ENCODE measurements at places on chromosomes 3 and 15.

DNA sequence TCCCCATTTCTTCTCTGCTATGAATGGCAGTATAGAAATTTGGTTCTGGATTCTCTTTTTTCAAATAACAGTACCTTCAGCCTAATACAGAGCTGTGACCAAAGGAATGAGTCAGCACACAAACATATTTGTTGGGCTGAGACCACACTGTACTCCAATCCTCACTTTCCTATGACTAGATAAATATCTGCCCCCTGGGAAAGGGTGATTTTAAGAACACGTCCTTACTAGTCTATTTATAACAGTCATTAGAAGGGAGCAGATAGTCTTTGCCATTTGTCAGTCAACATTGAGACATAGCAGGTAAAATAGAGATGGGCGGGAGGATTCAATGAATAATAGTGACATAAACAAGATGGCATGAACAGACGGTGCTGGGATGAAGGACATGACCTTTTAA is 461.3 kb downstream of the MCTP2 start:
- no peak for DNase-seq

DNA sequence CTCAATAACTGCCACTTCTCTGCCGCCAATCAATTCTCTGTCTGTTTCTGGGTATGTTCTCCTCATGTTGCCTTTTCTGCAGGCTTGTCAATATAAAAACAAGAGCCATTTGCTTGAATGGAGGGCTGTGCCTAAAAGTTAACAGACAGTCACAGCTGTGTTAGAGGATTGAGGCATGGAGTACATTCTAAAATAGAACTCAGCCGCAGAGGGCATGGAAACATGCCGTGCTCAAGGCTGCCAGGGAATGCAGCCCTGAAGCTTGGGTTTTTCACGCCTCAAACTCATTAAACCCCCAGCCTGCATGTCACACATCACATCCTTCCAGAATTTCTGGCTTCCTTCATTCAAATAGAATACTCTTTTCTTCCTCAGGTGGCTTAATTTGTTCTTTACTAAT is 166.6 kb downstream of the TPRG1 start:
- no peak for DNase-seq

DNA sequence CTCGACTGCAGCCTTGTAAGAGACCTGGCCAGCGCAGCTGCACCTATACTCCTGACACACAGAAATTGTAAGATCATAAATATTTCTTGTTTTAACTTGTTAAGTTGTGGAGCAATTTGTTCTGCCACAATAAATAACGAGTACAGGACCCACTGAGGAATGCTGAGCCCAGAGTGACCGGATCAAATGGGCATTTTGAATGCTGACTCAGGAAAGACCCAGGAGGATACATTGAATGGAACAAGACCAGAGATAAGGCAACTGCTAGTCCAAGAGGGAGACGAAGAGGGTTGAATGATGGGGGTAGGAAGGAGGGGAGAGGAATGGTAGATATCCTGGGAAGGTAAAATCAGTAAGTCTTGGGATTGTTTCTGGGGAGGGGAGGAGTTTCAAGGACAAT is 8.9 kb upstream of the C3orf70 start:
- DNase-seq: no peak

DNA sequence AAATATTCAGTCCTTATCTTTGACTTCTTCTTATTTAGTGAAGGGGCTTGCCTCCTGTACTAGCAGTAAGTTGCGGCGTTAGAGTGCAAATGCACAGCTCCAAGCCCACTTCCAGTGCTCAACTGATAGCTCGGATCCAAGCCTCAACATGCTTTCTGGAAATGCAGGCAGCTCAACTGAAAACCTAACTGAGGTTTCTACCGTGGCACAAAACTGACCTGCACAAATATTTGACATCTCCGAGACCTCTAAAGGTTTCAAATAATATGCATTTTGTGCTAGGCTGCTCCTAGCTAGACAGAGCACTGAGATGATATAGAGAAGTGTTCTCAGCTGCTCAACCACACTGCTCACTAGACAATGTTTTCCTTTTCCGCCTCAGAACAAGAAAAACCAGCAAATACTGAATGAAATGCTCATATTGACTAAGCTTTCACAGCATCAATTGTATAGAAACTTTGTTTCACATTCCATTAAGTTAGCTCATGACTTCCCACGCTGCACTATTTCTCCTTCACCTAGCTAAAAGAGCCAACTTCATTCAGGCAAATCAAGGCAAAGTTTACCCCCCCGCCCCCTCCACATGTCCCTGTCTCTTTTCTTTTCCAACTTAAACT is 822 bp downstream of the ZNF385D start:
- DNase-seq: peak; percentile 44

DNA sequence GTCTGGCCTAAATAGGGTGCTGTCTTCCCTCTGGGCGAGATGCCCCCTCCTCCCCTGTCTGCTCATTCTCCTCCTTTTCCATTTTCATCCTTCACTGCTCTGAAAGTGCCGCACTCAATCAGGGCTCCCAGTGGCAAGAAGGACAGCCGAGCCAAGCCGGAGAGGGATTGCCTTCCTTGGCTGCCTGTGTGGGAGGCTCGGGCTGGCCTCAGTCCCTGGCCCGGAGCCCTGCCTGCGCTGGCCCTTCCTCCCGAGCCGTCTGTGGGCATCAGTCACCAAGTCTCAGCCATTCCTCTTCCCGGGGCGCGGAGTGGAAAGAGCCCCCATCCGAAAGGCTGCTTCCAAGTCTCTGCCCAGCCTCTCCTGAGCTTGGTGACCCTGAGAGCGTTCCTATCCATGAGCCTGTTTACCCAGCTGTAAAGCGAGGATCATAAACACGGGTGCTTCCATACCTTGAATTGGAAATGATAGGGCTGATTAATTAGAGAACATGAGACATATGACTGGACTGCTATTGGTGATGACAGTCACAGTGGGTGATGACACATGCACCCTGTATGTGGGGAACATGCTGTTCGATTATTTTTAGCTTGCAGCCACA is 59.1 kb upstream of the TLE3 start:
- DNase-seq: peak; percentile 9

DNA sequence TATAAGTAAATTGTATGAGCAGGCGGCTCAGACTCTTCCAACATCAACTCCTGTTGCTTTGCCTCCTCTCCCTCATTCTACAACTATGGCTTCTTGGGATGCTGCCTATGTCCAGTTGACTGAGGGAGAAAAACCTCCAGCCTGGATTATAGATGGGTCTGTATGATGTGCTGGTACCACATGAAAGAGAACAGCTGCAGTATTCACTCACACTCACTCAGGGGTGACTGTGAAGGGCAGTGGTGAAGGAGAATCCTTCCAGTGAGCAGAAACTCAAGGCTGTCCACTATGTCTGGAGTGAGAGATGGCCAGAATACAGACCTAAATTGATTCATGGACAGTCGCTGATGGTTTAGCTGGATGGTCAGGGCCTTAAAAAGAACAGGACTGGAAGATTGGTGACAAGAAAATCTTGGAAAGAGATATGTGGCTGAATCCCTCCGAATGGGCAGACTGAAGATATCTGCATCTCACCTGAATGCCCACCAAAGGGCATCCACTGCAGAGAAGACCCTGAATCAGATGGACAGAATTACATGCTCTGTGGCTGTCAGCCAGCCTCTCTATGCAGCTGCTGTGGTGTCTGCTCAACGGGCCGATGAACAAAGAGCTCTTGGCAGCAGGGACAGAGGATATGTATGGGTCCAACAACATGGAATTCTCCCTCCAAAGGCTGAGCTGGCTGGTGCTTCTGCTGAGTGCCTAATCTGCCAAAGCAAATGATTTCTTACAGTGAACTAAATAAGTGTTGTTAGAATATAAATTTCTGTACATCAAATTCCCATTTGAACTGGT is 1.9 kb upstream of the BCL2L10 start:
- DNase-seq: no peak

GRCh38 chr3:74049444-74049843 is 424.7 kb upstream of the PDZRN3 start:
- DNase-seq: no peak

DNA sequence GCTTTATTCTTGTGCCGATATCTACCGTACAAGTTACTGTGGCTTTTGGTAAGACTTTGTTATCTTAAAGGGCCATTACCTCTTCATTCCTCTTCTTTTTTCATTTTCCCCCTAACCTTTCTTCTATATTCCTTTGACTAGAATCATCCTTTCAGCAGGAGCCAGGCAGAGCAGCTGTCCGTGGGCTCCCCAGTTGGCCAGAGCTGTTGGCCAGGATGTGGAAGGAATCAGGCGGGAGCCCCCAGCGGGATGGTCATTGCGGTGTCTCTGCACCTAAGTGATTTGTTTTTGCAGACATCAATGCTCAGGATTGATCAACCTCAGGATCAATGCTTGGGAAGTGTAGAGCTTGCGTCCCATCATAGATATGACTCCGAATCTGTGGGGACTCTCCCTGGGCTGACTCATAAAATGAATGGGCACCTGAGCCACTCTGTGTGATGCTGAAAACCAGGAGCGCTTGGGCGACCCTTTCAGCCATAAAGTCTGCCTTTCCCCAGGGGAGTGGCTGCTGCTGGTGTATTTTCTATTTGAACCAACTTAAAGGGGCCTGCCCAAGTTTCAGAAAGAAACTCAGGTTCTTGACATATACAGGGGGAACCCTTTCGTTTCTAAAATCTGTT is 21.7 kb downstream of the APBA2 start:
- DNase-seq: no peak

GRCh38 chr3:194101592-194102432 is 34.1 kb upstream of the HES1 start:
- DNase-seq: no peak

DNA sequence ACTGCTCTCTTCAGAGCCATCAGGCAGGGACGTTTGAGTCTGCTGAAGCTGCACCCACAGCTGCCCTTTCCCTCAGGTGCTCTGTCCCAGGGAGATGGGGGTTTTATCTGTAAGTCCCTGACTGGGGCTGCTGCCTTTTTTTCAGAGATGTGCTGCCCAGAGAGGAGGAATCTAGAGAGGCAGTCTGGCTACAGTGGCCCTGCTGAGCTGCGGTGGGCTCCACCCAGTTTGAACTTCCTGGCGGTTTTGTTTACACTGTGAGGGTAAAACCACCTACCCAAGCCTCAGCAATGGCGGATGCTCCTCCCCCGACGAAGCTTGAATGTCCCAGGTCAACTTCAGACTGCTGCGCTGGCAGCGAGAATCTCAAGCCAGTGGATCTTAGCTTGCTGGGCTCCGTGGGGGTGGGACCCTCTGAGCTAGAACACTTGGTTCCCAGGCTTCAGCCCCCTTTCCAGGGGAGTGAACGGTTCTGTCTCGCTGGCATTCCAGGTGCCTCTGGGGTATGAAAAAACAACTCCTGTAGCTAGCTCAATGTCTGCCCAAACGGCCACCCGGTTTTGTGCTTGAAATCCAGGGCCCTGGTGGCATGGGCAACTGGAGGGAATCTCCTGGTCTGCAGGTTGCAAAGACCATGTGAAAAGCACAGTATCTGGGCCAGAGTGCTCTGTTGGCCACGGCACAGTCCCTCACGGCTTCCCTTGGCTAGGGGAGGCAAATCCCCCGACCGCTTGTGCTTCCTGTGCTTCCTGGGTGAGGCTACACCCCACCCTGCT is 21.1 kb upstream of the ST6GAL1 start:
- no peak for DNase-seq

- DNase-seq: no peak
Observed at GRCh38 chr15:98143116-98143515, 182.6 kb downstream of the ARRDC4 start.

- no peak for DNase-seq
Observed at GRCh38 chr15:68315035-68315434, 37.5 kb downstream of the FEM1B start.

DNA sequence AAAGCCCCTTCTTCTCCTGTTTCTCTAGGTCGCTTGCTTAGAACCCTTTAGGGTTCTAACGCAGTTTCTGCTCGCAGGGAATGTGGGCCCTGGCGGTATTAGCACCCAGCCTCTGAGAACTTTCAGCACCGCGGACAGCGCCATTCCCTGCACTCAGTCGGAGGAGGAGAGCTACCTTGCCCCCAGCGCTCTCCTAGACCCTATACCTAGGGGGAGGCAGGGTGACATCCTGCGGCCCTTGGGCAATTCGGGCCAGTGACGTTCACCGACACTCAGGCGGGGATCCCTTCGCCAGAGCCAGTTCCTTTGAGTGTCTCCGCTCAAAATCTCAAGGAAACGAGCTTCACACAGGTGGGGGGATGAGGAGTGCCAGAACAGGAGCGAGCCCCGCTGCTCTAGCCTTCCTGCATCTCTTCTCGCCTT is 1.3 kb downstream of the SLC7A14 start:
- peak; percentile 88 for DNase-seq

DNA sequence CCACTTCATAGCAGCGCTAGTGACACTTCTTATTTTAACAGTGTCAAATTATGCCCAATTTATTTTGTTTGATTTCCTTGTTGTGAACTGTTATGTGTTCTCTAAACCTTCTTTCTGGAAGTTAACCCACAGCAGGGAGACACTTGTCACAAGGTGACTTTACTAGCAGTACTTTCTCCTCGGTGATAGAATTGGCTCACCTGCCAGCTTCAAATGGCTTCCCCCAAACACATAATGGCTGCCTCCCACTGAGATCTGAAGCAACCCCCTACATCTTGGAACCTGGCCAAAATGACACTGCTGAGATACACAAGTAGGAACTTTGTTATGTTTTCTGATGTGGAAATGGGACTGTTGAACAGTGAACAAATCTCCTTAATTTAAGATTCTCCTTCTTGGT is 238.8 kb upstream of the DPH6 start:
- no peak for DNase-seq

GRCh38 chr3:115680803-115681345 is 57.6 kb downstream of the GAP43 start:
- DNase-seq: no peak

DNA sequence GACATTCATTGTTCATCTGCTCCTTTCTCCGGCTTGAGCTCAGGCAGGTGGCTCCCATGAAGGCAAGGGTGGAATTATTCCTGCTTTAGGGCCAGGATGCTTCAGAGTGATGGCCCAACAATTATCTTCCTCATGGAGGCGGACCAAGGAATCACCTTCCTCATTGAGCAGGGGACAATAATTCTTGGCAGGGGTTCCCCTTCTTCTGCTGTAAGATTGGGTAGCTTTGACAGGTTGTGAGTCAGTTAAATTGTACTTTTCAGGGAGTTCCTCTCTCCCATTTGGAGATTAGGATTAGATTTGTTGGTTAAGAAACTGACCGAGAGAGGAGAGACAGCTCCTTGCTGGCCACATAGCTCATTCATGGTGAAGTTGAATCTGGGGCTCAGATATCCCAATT is 31.4 kb upstream of the CD47 start:
- no peak for DNase-seq

- DNase-seq: peak; percentile 77
Observed at GRCh38 chr3:113249111-113249510, 37.8 kb downstream of the BOC start.

DNA sequence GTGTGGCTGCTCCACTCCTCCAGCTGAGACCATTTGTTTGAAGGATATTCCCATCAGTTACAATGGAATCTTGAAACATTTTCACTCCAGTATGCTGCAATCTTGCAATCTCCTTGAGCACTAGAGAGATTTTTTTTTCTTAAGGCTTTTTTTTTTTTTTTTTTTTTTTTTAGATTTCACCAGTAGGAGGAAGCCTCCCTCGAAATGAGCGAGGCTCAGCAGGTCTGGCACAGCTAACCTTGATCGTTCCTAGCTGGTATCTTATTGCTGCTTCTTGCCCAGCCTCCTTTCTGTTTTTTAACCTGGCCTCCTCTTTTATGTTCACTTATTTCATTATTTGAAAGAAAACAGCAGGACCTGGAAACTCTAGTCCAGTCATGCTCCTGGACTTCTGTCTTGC is 48.1 kb downstream of the RAP2B start:
- peak; percentile 37 for DNase-seq

Measured in adipocyte (in vitro differentiated cells).